ENCODE measurements at places on chromosomes 3 and 15.

GRCh38 chr15:77839456-77839855 lies 206.7 kb upstream of the LINGO1 start:
- no peak for DNase-seq

DNA sequence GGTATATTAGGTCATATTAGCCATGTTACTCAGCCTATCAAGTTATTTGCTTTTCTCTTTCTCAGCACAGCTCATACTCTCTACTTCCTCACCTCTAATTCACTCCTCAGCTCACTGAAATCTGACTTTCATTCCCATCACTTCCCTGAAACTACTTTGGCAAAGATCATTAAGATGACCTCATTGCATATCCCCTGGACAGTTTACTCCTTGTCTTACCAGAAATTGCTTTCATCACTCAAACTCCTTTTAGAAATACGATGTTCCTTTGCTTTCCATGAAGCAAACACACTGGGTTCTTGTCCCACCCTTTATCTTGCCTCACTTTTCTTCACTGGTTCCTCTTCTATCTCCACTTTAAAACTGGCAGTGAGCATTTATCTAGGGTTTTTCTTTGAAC lies 354.4 kb downstream of the TUSC7 start:
- no peak for DNase-seq

GRCh38 chr15:47609693-47610092 lies 107.6 kb upstream of the SEMA6D start:
- DNase-seq: no peak

- no peak for DNase-seq
Observed at GRCh38 chr3:16071206-16071605, 103.3 kb upstream of the GALNT15 start.

DNA sequence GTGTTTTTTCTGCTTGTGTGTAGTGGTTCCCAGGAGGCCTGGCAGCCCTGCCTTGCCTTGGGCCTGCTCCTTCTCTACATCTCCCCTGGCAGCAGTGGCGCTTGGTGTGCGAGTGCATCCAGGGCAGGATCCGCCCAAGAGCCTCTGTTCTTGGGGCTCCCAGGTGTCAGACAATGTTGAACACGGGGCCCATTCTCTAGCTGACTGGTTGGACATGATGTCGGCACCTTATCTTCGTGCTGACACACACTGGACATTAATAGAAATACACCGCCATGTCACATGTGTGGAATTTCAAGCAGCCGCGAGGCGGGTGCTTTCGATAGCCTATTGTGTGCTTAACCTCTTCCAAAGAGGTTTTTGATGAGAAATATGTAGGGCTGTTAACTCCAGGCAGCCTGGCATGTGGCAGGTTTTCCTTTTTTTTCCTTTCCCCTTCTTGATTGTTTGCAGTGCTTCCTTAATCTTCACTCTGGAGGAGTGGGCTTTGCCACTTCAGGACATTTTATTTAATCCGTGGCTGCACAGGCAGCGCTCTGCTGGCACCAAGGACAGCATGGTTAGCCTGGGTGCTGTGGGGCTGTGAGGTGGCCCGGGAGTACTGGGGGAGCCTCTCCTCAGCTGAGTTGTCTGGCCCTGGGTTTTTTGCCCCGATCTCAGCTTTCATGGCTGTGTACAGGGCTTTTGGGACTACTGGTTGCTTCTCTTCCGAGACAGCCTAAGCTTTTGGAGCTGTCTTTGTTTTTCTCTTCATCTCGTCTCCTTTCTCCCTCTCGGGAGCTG lies 42.5 kb downstream of the CHCHD6 start:
- peak; percentile 18 for DNase-seq

DNA sequence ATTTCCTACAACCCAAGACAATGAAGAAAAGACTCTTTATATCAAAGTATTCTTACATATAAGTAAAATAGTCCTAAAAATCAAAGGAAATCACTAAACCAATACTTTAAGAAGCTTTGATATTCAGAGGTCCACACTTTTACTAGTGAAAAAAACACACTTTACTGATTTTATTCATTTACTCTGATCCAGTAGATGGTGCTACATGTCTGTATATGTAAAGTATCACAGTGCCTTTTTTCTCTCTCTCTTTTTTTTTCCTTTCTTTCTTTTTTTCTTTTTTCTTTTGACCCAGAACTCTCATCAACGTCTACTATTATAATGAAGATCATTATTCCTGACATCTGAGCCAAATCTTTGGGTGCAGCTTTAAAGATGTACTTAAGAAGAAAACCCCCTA lies 10.8 kb upstream of the CCDC39 start:
- DNase-seq: no peak

DNA sequence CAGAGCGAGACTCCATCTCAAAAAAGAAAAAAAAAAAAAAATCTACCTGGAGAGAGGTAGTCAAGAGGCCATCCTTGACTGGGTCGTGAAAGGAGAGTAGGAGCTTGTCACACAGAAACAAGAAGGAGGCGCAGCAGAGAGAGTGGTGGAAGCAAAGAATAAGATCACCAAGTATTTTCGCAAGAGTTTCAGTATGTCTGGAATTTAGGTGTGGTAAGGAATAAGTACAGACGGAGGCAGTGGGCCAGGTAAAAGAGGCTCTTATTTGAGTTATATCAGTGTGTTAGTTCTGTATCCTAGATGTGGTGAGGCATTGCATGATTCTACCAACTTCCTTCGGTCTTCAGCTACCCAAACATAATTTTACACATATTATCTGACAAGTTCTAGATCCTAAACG lies 14.6 kb upstream of the ATP10A start:
- DNase-seq: no peak

GRCh38 chr3:37907906-37908305 lies 46.2 kb downstream of the CTDSPL start:
- no peak for DNase-seq

- DNase-seq: no peak
Observed at GRCh38 chr3:105812194-105812586, 56.6 kb downstream of the CBLB start.

- DNase-seq: no peak
Observed at GRCh38 chr15:81160312-81161159, 26.5 kb downstream of the CFAP161 start.

DNA sequence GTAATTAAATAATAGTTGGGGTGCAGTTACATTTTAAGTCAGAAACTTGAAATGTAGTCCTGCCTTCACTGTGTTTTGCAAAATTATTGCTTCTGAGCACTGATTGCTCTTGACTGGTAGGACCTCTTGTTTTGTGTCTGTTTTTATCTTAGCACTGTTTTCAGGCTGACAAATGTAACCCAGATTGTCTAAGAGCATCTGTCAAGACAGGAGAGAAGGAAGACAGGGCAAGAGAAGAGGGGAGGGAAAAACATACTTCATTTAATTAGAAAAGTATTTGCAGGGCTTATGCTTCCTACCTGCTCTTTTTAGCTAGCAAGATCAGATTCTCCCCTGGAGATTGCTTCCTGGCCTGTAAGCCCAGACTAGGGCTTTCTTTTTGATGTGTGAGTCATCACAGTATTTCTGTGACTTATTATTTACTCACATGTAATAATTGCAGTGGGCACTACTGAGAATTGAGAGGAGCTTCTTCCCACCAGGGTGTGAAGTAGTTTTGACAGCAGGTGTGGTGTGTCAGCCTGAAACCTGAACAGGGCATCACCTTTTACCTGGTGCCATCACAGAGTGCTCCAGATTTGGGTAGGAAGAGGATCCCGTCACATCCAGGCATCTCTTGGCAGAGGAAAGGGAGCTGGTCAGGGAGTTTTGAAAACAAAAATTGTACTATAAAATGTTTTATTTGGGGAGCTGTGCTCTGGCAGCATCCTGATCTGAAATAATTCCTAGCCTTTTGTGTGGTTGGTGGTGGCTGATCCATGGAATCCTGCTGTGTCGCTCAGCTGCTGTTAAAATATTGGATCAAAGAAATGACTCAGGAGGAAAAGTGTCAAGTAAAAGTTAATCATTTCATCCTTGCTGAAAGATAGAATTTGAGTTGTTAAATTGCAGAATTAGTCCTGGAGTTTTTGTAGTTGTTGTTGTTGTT lies 98.2 kb downstream of the TMEM108 start:
- DNase-seq: peak; percentile 36

- DNase-seq: no peak
Observed at GRCh38 chr3:126258670-126259069, 78.3 kb upstream of the ALDH1L1 start.

DNA sequence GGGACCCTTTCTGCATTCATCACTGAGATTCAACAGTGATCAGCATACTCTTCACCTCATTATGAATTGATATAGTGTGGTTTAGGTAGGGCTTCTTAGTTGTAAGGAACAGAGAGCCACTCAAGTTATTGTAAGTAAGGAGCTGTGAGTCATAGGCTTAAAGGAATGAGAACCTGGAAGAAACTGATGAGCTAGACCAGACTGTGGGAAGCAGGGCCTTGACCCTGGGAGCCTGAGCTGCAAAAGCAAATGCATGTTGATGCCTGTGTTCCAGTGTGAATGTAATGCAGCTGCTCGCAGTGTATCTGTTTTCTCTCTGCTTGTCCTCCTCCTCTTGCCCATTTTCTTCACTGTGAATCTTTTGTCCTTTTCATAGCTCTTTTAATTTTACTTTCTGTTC lies 13.6 kb downstream of the ZKSCAN7 start:
- no peak for DNase-seq

- no peak for DNase-seq
Observed at GRCh38 chr3:41893977-41894376, 67.9 kb downstream of the ULK4 start.

GRCh38 chr3:183802989-183803388 lies 22.4 kb downstream of the MAP6D1 start:
- DNase-seq: no peak

GRCh38 chr15:50773389-50773788 lies 7.9 kb upstream of the SPPL2A start:
- no peak for DNase-seq

DNA sequence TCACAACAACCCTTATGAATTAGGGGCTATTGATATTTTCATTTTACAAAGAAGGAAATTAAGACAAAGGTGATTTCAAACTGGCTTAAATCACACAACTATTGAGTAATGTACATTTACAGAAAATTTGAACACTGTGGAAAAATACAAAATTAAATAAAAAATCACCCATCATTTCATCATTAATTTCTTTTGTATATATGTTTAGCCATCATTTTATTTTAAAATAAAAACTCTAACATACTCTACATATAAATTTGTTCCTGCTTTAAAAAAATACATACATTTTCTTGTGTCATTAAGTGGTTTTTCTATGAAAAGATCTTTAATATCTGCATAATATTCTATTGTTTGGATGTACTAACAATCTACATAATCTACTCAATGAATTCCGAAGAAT lies 20.2 kb downstream of the CLDN11 start:
- DNase-seq: no peak

DNA sequence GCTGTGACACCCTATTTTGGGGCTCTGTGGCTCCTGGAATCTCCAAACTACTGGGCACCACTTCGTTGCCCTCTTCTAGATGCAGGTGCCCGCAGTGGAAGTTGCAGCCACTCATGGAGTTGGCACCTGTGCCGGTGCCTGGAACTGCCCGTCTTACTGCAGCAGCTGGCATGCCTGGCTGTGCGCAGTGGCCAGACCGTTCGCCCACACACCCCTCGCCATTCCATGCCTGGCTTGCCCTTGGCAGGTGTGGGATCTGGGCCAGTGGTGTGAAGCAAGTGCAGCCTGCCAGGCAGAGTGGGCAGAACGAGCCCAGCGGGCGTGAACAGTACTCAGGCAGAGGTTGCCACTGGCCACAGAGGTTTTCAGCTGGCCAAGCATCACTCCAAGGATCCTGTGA lies 1286.7 kb downstream of the ROBO1 start:
- no peak for DNase-seq

DNA sequence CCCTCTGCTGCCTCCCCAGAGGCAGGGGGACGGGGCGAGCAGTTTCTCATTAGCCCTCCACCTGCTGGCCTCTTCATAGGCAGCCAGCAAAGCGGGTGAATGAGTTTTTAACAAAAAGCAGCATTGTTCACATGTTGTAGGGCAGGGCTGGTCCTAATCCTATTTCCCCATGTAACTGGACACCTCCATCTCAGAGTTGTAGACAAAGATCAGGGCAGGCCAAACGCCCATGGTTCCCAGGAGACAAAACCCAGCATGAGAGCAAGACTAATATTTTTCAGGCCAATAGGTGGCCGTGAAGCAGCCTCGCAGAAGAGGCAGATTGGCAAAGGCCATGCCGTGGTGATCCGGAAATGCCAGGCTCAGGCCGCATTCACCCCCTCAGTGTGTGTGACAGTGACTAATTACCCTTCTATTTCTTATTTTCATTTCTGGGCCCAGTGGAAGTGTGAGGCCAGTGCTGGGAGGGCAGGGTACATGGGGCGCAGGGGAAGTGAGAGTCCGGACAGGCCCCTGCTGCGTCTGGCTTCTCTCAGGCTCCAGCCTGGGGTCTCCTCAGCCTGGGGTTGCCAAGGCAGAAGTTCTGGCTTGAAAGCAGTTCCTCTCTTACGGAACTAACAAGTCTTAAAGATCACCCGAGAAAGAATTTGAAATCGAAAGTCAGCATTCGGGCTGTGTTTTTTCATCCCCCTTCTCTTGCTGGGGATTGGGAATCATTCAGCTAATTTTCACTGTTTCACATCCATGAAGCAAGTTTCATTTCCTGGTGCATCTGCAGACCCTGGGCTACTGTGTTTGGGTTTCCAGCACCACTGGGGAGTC lies 64.8 kb downstream of the BOC start:
- peak; percentile 55 for DNase-seq

- DNase-seq: peak; percentile 63
Observed at GRCh38 chr15:79595995-79596622, 164.0 kb downstream of the MINAR1 start.

DNA sequence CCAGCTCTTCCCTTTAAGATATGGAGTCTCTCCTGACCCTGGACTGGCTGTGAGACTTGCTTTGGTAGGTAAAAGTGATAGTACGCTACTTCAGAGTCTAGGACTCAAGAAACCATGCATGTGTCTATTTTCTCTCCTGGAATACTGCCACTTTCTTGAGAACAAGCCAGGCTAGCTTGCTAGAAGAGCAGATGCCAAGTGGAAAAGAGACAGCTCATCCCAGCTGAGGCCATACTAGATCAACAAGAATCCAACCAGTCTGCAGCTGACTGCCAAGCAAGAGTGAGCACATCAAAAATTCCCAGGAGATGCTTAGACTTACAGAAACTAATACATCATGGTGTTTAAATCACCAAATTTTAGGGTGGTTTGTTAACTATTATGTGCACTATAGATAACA lies 208.3 kb upstream of the RBMS3 start:
- no peak for DNase-seq

GRCh38 chr3:154111365-154111935 lies 9.7 kb upstream of the ARHGEF26 start:
- no peak for DNase-seq

DNA sequence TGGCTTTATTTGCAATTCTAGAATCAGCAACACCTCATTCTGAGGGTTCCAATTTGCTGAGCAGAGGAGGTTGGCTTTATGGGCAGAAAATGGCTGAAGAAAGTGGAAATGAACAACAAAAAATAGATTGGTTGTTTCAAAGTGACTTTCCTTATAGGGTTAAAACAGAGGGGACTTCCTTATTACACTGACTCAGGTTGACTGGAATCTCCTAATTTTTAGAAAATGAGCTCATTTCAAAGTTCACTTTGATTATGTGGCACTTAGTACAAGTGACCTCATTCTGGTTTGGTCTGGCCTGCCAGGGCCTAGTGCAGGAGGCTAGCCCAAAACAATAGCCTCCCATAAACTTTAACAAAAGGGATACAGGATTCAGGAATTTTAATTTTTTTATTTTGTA lies 41.4 kb downstream of the NFKBIZ start:
- no peak for DNase-seq

- DNase-seq: no peak
Observed at GRCh38 chr3:172516318-172517214, 6.7 kb downstream of the TNFSF10 start.
